Left ventricle myocardium inferior (tissue), 1 donor: ENCODE measurements at places on chromosomes 5 and 9. TPM values are rescaled to one million over a fixed set of nuclear protein-coding genes. Genes with fewer than 3 reads are reported as not detected.

The RPL7A gene
- 859 TPM for total RNA-seq

DNA sequence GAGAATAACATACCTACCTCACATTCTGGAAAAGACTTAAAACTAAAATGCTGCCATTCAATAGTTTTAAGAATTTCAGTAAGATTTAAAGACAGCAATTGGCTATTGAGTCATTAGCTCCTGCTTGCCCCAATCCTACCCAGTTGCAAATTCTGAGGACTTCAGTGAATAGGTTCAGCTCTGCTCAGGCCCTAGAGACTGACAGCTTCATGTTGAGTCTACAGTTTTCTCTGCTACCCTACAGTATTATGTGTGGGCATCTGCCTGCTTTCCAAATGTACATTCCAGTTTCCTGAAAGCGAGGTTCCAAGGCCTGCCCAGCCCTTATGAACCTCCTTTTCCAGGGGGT, 61.5 kb downstream of the ARSB start:
- DNase-seq, result no peak
- H3K4me3 ChIP-seq, result no peak overlapping the region
- H3K4me1 ChIP-seq, result peaks cover 4% of the 10 kb centered on the region
- H3K27me3 ChIP-seq, result no peaks in the 10 kb centered on the region
- no peaks in the 10 kb centered on the region for H3K36me3 ChIP-seq

GRCh38 chr5:4145511-4145910, 549.9 kb downstream of the IRX1 start:
- H3K4me1 ChIP-seq, result no peaks in the 10 kb centered on the region
- no peak overlapping the region for H3K4me3 ChIP-seq
- H3K36me3 ChIP-seq, result no peaks in the 10 kb centered on the region
- DNase-seq, result no peak
- H3K27ac ChIP-seq, result no peak overlapping the region

DNA sequence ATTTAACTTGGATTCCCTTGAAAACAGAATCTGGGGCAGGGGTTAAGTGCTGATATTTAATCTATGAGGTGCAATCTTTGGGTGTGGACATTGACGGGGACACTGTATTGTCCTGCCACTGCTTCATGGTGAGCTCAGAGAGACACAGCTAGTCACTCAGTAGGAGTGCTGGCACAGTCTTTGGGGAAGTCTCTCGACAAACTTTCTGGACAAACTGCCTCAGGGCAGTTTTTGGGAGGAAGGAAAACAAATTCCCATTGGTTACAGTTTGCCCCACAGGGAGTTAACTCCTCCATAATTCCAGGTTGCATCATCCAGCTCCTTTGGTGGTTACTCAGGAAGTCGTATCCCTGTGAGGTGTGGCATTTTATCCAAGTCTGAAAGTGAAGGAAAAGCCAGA, 17.9 kb downstream of the HNRNPK start:
- DNase-seq, result no peak
- H3K4me1 ChIP-seq, result peaks cover 10% of the 10 kb centered on the region
- H3K27ac ChIP-seq, result no peak overlapping the region

GRCh38 chr9:134332841-134333233, 6.6 kb downstream of the RXRA start:
- H3K36me3 ChIP-seq, result no peaks in the 10 kb centered on the region
- H3K4me1 ChIP-seq, result peaks cover 100% of the 10 kb centered on the region

The SPARC gene
- 477 TPM for total RNA-seq

DNA sequence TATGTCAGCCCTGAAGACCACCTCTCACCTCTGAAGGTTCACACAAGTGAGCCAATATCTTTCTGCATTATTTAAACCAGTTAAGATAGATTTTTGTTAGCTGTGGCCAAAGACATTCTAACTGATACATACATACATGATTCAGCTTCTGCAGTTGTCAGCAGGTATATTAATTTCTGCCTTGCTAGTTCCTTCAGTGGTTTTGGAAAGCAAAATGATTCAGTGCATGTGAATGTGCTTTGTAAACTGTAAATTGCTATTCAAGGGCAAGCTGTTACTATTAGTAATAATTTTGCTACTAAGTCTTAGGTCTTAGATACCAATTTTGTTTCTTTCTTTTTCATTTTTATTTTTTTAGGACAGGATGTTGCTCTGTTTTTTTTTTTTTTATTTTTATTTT, 89.2 kb upstream of the ERBIN start:
- no peaks in the 10 kb centered on the region for H3K27me3 ChIP-seq
- DNase-seq, result no peak
- H3K4me1 ChIP-seq, result no peaks in the 10 kb centered on the region

DNA sequence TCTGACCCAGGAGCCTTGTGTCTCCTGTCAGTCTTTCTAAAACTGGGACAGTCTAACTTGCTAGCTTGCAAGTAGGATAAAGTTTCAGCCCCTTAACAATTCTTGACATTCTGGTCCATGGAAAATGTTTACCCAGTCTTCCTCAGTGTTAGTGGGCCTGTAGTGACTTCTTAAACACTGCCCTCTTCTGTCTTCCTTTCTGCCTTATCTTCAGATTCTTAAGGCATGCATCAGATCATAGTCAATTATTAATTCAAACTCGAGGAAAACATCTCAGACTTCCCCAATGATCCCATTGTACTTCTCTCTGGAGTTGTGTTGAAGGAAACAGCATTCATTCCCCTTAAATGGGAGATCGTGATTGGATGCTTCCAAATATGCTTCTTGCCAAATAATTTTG, 1199.8 kb downstream of the DTWD2 start:
- H3K36me3 ChIP-seq, result no peaks in the 10 kb centered on the region
- no peak overlapping the region for H3K27ac ChIP-seq
- no peaks in the 10 kb centered on the region for H3K27me3 ChIP-seq
- DNase-seq, result no peak
- H3K4me3 ChIP-seq, result no peak overlapping the region

- peaks cover 27% of the 10 kb centered on the region for H3K36me3 ChIP-seq
- H3K27me3 ChIP-seq, result no peaks in the 10 kb centered on the region
- no peak for DNase-seq
- no peak overlapping the region for H3K4me3 ChIP-seq
- no peak overlapping the region for H3K27ac ChIP-seq
Observed at GRCh38 chr9:99011161-99011709, 67.5 kb downstream of the COL15A1 start.

DNA sequence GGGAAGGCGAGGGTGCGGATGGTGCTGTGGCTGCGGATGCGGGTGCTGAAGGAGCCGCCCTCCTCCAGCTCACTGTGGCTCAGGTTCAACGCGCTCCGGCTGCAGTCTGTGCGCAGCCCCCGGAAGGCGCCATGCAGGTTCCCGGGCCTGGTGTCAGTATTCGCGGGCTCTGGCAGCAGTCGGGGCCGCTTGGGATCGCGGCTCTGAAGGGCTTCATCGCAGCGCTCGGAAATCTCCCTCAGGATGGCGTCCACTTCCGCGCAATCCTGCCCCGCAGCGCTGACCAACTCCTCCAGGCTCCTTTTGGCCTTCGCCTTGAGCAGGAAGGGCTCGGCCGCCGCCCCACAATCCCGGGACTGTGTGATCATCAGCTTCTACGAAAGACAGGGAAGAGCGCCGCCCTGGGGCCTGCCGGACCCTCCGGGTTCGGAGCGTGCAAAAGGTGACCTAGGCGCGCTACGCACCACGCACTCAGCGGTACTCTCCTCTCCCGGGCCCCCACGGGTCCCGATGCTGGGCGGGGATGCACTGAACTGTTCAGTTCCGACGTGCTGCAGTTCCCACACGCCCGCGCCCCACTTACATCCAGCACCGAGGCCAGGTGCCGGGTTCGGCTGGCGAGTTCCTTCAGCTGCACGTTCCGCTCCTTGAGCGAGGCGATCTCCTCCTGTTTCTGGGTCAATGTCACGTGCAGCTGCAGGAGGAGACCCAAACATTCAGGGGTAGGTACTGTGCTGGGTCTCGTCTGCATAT, 6.5 kb downstream of the MCIDAS start:
- peaks cover 26% of the 10 kb centered on the region for H3K4me1 ChIP-seq
- no peak for DNase-seq
- peak overlapping the region; percentile 55 for H3K4me3 ChIP-seq
- no peaks in the 10 kb centered on the region for H3K36me3 ChIP-seq

GRCh38 chr9:101121836-101122399, 93.4 kb downstream of the PLPPR1 start:
- H3K36me3 ChIP-seq, result no peaks in the 10 kb centered on the region
- peaks cover 5% of the 10 kb centered on the region for H3K27me3 ChIP-seq
- peaks cover 3% of the 10 kb centered on the region for H3K4me1 ChIP-seq
- H3K4me3 ChIP-seq, result no peak overlapping the region
- H3K27ac ChIP-seq, result no peak overlapping the region

DNA sequence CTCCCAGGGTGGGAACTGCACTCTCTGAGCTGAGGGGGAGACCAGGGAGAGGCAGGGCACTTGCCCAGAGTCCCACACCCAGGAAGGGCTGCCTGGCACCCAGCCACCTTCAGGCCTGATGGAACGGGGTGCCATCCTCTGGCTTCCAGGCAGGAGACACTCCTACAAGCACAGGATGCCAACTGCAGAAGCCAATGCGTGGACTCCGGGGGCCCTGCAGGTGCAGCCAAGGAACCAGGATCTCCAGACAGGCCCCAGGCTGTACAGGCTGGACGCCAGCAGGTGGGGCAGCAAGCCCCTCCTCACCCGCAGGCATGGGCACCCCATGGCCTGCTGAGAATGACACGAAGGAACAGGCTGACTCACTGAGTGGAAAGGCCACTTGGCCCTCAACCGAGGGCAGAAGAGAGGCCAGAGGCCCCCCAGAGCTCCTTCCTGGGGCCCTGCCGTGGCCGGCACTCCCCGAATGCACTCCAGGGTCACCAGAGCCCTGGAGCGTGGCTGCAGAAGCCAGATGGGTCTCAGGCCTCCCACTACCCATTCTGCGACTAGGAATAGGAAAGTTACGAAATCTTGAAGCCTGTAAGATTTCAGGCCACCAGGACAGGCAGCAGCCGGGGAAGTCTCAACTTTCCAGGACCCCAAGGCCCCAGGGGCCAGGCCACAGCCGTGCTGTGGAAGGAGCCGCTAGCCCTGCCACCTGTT, 15.7 kb downstream of the NACC2 start:
- peaks cover 22% of the 10 kb centered on the region for H3K36me3 ChIP-seq
- H3K4me1 ChIP-seq, result peaks cover 71% of the 10 kb centered on the region
- peak overlapping the region; percentile 51 for H3K27ac ChIP-seq
- H3K27me3 ChIP-seq, result no peaks in the 10 kb centered on the region
- no peak overlapping the region for H3K4me3 ChIP-seq

GRCh38 chr5:6730407-6730806, 17.2 kb downstream of the TENT4A start:
- peaks cover 94% of the 10 kb centered on the region for H3K4me1 ChIP-seq
- H3K27me3 ChIP-seq, result no peaks in the 10 kb centered on the region
- no peak overlapping the region for H3K27ac ChIP-seq
- DNase-seq, result no peak
- H3K36me3 ChIP-seq, result no peaks in the 10 kb centered on the region

DNA sequence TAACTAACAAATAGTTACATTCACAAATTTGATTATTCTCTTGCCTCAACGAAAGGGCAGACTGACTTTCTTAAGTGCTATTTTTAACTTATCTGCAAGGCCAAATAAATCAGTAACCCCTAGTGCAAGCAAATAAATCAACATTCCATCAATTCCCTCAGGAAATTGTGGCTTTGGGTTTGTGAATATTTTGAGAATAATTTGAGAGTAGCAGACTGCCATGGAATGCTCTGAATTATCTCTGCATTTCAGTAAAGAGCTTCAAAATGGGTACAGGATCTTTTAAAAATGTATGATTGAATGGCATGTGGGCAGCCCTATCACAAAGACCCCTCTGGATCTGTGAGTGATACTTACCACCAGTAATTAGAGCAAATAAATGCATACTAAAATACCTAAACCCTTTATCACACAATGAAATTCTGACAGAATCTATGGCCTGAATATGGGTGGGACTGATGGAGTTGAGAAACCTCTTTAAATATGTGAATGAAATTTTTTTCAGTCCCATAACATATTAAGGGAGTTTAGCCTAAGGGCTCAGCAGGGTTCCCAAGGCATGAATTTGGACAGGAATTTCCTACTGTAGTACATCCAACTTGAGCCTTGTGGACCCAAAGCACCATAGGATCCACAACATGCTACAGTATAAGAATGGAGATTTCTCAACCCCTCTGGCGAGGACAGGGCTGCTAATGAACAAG, 92.5 kb upstream of the ITGA2 start:
- peaks cover 43% of the 10 kb centered on the region for H3K36me3 ChIP-seq
- H3K27ac ChIP-seq, result peak overlapping the region; percentile 57
- H3K4me3 ChIP-seq, result no peak overlapping the region
- DNase-seq, result no peak
- H3K27me3 ChIP-seq, result no peaks in the 10 kb centered on the region

The LRRC19 gene
- total RNA-seq, result not detected

The AMACR gene
- 6.1 TPM for total RNA-seq

The TMOD1 gene
- 186 TPM for total RNA-seq

GRCh38 chr9:109640580-109641371, 139.2 kb upstream of the PALM2AKAP2 start:
- peak; percentile 59 for DNase-seq
- peaks cover 22% of the 10 kb centered on the region for H3K4me1 ChIP-seq
- H3K36me3 ChIP-seq, result no peaks in the 10 kb centered on the region
- H3K27me3 ChIP-seq, result peaks cover 34% of the 10 kb centered on the region
- H3K27ac ChIP-seq, result peak overlapping the region; percentile 12

The IL7R gene
- total RNA-seq, result 0.66 TPM

- DNase-seq, result no peak
- H3K27me3 ChIP-seq, result no peaks in the 10 kb centered on the region
- H3K4me3 ChIP-seq, result no peak overlapping the region
- H3K4me1 ChIP-seq, result peaks cover 25% of the 10 kb centered on the region
- no peak overlapping the region for H3K27ac ChIP-seq
Observed at GRCh38 chr9:128706671-128707381, 4.5 kb downstream of the PKN3 start.

DNA sequence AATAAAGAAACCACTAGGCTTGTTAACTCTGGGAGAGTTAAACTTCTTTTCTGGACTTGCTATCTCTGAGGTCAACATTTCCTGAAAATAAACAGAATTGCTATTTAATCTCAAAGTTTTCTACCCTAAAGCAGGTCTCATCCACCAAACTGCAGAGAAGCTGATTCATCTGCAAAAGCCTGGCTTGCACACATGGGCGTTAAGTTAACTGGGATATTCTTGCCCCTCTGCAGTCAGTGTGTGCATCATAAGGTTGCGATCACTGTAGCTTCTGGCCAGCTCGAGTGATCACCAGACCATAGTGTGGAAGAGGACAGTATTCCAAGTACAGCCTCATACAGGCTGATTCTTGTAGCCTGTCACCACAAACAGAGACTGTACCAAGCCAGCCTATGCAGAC, 99.2 kb downstream of the SPOCK1 start:
- no peaks in the 10 kb centered on the region for H3K36me3 ChIP-seq
- peaks cover 61% of the 10 kb centered on the region for H3K27me3 ChIP-seq
- no peak overlapping the region for H3K4me3 ChIP-seq
- H3K27ac ChIP-seq, result no peak overlapping the region
- DNase-seq, result no peak

- H3K4me3 ChIP-seq, result no peak overlapping the region
- H3K36me3 ChIP-seq, result no peaks in the 10 kb centered on the region
- peaks cover 20% of the 10 kb centered on the region for H3K27me3 ChIP-seq
- H3K27ac ChIP-seq, result no peak overlapping the region
- no peak for DNase-seq
Observed at GRCh38 chr9:122367065-122367464, 3.8 kb upstream of the PTGS1 start.

GRCh38 chr9:3497401-3497800, 28.4 kb downstream of the RFX3 start:
- no peaks in the 10 kb centered on the region for H3K27me3 ChIP-seq
- peaks cover 31% of the 10 kb centered on the region for H3K4me1 ChIP-seq

- H3K27me3 ChIP-seq, result no peaks in the 10 kb centered on the region
- no peak overlapping the region for H3K4me3 ChIP-seq
- no peak for DNase-seq
- H3K27ac ChIP-seq, result no peak overlapping the region
Observed at GRCh38 chr5:56183506-56183905, 49.6 kb downstream of the ANKRD55 start.
